ENCODE measurements at places on chromosomes 2 and 18.

DNA sequence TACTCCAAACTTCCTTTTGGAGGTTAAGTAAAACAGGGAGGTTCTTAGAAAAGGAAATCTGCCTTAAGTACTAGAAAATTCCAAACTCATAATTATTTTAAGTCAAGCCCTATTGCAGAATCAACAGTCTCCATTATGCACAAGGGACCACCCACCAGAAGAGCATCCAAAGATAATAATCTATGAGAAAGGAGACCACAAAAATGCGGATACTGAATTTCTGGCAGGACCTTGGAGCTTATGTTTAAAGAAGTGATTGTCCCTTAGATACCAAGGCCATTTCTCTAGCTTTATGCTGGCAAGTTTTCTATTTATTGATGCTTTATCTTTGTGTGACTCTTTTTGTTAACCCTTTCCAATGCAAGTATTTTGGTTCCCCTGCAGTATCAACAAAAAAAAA lies 404.0 kb upstream of the MMADHC start:
- no peak for DNase-seq

- no peak for DNase-seq
These were observed 358.9 kb downstream of the NCKAP5 start for GRCh38 chr2:133209325-133209724.

DNA sequence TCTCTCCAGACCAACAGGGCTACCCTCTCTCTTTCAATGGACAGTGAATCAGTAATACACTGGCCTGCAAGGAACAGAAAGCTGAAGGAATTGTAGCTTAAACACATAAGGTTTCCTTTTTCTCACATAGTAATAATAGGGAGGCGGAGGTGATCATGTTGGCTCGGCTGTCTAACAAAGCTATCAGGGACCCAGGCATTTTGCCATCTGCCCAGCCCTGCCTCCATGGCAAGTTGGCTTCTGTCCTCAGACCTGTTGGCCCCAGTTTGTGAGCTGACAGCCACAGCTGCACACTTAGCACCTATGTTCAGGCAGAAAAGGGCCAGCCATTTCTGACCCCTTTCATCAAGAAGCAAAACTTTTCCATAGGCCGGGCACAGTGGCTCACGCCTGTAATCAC lies 2.0 kb upstream of the CHRNG start:
- no peak for DNase-seq

DNA sequence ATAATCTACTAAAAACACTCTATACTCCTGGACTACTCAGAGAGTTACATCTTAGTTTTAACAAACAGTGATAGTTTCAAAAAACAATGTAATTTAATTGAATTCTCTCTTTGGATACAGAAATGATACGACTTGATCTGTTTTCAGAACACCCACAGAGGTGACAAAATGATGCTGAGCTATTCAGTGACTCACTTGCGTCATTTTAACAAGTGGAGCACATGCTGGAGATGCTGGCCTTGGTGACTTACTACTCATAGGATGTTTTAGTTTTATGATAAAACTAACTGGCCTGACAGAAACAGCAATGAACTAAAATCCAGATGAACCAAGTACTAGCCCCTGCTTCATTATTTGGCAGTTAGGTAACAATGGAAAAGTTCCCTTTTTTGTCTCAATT lies 101.3 kb upstream of the ITGB6 start:
- no peak for DNase-seq

GRCh38 chr2:222364285-222364895 lies 60.0 kb upstream of the SGPP2 start:
- no peak for DNase-seq

DNA sequence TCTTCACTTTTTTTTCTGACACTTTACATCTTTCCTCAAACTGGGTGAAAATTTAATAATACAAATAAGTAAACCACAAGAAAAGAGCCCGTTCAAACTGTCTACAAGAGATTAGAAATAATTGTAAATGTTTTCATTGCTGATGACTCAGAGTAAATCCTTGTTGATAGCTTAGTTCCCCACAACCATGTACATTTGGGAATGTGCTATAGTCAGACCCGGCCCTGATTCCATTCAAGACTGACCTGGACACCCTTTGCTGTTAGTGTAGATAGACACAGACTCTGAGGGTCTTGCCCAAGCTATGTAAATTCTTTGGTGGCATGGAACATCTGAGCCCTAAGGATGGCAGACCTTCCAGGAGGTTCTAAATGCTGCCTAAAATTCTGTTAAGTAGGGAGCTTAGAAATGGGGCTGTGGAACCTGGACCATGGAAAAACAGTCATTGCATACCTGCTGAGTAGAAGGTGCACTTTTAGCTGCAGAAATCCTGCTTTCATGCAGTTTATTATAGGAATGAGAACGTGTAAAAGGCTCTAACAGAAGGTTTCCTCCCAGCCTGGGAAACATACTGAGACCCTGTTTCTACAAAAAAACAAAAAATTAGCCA lies 3.7 kb downstream of the MALT1 start:
- no peak for DNase-seq

- no peak for DNase-seq
These were observed 60.7 kb downstream of the SDC1 start for GRCh38 chr2:20164061-20164733.

DNA sequence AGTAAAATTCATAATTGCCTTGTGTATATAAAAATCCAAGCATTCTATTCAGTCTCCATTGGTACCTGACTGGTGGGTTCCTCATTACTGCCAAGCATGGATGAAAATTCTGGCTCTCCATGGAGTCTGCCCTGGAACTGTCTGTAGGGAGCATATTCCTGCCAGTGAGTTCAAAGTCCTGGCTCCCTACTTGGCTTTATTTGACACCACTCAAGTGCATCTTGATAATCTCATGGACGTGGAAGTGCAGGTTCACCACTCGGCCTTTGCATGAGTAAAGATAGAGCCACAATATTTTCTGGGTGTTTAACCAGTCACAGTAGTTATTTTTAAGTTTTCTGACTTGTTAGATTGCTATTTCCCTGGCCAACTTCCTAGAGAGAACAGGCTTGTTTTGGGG lies 63.5 kb downstream of the CNTNAP5 start:
- no peak for DNase-seq

GRCh38 chr2:99035920-99036319 lies 99.9 kb upstream of the CRACDL start:
- DNase-seq, result no peak

DNA sequence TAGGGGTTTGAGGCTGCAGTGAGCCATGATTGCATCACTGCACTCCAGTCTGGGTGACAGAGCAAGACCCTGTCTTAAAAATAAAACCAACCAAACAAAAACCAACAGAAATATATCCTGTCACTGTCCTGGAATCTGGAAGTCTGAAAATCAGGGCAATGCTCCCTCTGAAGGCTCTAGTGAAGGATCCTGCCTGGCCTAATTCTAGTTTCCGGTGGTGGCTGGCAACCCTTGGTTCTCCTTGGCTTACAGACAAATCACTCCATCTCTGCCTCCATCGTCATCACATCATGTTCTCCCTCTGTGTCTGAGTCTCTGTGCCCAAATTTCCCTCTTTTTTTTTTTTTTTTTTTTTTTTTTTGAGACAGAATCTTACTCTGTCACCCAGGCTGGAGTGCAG lies 15.9 kb upstream of the VPS4B start:
- no peak for DNase-seq

DNA sequence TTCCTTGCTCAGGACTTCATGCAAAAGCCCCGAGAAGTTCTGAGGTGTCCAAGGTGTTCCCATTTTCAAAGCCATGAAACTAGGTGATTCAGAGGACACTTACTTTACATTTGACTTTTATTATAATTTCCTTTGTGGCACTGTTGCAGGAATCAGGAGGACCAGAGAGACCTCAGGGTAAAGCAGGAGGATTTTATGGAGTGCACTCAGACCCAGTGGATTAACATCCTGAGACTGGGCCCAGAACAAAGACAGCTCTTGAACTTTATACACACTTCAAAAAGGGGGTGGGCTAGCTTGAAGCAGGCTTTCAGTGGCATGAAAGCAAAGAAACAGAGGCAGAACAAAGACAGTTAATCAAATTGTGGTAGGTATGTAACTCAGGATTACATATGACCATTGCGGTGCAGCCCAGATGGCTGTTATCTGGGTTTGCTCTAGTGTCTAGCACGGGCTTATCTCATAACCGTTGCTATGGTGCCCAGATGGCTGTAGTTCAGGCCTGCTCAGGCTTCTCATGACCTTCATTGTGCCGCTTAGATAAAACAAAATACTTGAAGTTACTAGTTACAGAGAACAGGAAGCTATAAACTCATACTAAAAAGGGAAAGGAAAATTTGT lies 39.4 kb downstream of the TMEM182 start:
- no peak for DNase-seq

- DNase-seq, result no peak
These were observed 79.8 kb upstream of the RNF152 start for GRCh38 chr18:61972389-61973264.

DNA sequence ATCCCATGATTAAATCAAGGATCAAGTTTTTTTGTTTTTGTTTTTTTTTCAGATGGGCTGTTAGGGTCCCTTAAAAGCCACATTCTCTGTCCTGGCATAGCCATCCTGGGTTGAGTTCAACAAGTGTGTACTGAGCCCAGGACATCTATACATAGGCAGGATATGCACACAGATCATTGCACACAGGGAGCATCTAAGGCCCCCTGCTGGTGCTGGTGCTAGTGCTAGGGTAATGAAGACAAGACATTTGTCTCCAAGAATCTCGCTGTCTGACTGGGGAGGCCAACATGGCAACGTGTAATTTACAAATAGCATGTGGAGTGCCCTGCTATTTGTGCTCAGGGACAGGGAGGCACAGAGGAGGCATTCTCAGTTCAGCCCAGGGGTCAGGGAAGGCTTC lies 124.5 kb downstream of the VAPA start:
- no peak for DNase-seq

- DNase-seq, result peak; percentile 95
These were observed 22.2 kb downstream of the NFE2L2 start for GRCh38 chr2:177242121-177242987.

DNA sequence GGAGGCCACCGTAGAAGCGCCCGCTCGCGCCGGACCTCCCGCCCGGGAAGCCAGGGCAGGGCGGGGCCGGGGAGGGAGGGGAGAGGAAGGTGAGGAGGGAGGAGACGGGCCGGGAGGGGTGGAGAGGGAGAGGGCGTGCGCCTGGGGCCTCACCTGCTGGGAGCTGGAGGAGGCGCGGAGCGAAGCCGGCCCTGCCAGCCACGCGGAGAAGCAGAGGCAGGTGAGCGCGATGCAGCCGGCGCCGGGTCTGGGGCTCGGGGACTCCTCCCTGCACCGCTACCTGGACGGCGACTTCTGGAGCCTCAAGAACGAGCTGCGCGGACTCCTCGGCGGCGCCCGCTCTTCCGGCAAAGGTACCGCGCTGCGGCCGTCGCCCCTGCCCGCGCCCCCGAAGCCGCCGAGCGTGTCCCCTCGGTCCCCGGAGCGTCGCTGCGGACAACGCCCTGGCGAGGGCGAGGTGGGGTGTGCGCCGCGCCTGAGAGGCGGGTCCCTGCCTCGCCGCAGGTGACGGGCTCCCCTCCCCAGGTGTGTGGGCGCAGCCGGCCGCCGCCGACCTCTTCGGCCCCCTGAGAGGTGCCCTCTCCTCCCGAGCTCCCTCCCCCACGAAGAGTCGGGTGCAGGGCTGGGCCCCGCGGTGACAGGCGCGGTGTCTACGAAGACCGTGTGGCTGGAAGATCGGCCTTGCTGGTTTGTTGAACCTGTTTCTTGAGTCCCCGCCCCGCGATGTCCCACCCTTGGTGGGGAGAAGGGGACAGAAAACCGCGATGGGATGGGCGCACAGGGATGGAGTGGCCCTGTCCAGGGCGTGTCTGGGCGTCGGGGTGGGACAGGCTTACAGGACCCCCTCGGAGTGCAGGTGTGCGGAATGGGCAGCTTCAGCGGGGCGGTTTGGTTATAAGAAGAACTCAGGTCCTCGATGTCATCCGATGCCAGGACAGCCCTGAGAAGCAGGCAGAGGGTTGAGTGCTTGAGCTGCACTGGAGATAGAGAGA lies at the start of gene ACOXL:
TSS of gene ACOXL (plus strand) at position 152 of the 992 bp plus-strand sequence. CDS start 35,817 bp downstream, outside the sequence.
- no peak for DNase-seq

DNA sequence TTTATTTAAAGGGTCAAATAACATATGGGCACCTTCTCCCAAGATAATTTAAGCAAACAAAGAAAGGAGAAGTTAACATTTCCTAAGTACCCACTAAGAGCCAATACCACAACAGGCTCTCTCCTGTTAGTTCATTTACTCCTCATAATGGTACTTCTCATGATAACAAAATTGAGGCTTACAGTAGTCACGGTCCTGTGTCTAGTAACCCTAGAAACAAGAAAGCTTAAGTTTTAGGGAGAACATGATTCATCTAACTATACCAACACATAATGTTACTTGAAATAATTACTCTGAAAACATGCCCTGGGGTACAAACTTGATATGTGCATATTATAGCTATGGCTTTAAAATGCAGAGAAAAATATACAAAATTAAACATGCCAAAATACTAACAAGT lies 19.8 kb downstream of the IWS1 start:
- no peak for DNase-seq

DNA sequence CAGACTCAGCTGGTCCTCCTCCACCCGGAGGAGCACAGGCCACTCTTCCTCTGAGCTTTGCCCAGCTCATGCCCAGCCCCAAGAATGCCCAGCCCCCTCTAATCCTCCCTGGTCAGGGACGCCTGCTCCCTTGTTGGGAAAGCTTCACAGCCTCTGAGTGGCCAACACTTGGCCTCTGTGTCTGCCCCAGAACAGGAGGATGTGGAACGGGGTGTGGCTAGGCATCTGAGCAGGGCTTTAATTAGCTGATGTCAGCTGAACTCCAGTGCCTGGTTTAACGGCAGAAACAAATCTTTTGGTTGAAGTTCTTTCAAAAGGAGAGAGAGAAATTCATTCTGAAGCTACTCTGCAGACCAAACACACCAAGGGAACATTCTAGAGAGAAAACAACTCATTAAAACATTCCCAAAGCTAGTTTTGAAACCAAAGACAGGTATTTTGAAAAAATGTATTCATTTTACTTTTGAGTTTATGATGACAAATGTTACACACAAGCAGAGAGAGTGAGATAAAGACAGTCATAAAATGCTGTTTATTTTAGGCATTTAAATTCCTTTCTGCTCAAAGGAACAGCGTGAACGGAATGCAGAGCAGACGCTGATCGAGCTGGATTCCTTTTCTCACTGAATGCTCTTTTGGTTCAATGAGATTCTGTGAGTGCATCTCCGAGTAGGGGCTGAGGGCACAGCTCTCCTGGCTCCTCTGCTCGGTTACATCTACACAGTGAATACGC lies 63.8 kb downstream of the RTP5 start:
- peak; percentile 29 for DNase-seq

GRCh38 chr2:3289526-3289925 lies 88.1 kb downstream of the EIPR1 start:
- DNase-seq, result no peak

GRCh38 chr18:62745089-62745751 lies 29.9 kb downstream of the PHLPP1 start:
- no peak for DNase-seq

GRCh38 chr2:3105814-3106569 lies 271.6 kb downstream of the EIPR1 start:
- DNase-seq, result no peak

GRCh38 chr18:63259567-63260379 lies 59.8 kb downstream of the BCL2 start:
- DNase-seq, result no peak

All from fibroblast of the conjunctiva (primary cell).